ENCODE measurements at places on chromosomes 4 and X.

DNA sequence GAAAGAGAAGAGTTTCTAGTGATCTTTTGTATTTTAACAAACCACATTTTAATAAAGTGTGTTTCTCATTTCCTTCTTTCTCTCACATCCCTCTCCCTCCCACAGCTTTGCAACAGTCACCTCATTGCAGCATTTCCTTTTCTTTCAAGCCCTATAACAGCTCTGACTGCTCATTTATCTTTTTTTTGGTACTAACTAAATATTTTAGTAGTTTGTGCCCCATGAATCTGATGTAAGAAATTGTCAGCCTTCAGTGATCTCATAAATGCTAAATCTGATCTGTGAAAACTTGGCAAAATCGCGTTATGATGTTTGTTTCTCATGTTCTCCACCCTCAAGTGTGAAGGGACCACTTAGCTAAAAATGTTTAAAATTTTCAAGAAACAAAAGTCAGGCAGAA, 258.5 kb upstream of the SLIT2 start:
- H3K36me3 ChIP-seq = no peaks in the 10 kb centered on the region
- no peaks in the 10 kb centered on the region for H3K27me3 ChIP-seq
- H3K4me1 ChIP-seq = no peaks in the 10 kb centered on the region
- no peak overlapping the region for H3K27ac ChIP-seq
- H3K4me3 ChIP-seq = no peak overlapping the region

- H3K27ac ChIP-seq = no peak overlapping the region
- no peaks in the 10 kb centered on the region for H3K27me3 ChIP-seq
Observed at GRCh38 chrX:48001260-48001659, 2.5 kb downstream of the ZNF182 start.

DNA sequence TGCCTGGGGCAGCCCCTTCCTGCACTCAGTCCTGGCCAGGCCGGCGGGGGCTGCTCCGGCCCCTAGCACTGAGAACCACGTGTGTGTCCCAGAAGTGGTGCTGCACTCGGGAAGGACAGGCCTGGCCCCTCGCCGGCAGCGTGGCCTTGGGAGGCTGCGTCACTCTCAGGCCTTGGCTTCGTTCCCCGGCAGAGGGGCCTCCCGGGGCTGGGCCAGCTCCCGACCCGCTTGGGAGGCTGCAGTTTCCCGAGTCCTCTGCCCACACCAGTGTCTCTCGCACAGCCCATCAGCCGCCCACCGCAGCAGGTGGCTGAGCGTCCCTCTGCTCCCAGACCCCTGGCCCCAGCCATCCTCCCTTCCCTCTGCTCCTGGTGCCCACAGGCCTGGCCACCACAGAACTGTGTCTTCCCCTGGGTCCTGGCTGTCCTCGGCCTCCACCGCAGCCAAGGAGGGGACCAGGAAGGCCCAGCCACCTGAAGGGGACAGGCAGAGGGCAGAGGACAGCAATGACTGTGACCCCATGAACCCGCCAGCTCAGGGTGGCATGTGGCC, 10.9 kb upstream of the CPLX1 start:
- no peaks in the 10 kb centered on the region for H3K4me1 ChIP-seq
- no peak overlapping the region for H3K4me3 ChIP-seq
- no peaks in the 10 kb centered on the region for H3K36me3 ChIP-seq
- DNase-seq = no peak
- no peaks in the 10 kb centered on the region for H3K27me3 ChIP-seq

- H3K27me3 ChIP-seq = no peaks in the 10 kb centered on the region
- no peak overlapping the region for H3K4me3 ChIP-seq
- no peaks in the 10 kb centered on the region for H3K36me3 ChIP-seq
- H3K4me1 ChIP-seq = peaks cover 45% of the 10 kb centered on the region
- no peak overlapping the region for H3K27ac ChIP-seq
Observed at GRCh38 chrX:118356154-118356701, 10.3 kb downstream of the WDR44 start.

DNA sequence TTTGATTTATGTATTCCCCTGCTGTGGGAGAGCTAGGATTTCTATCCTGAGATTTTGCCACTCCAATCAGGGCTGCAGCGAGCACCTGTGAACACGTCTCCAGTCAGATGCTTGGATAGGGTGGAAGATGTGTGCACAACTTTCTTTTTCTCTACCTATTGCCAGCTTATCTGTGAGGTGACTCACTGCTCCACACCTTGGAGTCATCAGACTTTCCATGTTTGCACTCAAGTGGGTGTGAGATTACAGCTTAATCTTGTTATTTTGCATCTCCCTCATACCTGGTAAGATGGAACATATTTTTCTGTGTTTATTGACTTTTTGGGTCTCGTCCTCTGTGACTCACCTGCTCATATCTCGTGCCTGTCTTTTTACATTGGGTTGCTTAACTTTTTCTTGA, 32.2 kb downstream of the PSAPL1 start:
- H3K4me1 ChIP-seq = peaks cover 12% of the 10 kb centered on the region
- DNase-seq = no peak

- no peaks in the 10 kb centered on the region for H3K36me3 ChIP-seq
- no peaks in the 10 kb centered on the region for H3K27me3 ChIP-seq
- H3K4me1 ChIP-seq = no peaks in the 10 kb centered on the region
- no peak overlapping the region for H3K27ac ChIP-seq
- no peak overlapping the region for H3K4me3 ChIP-seq
Observed at GRCh38 chrX:103210056-103210455, 4.9 kb upstream of the BEX4 start.

DNA sequence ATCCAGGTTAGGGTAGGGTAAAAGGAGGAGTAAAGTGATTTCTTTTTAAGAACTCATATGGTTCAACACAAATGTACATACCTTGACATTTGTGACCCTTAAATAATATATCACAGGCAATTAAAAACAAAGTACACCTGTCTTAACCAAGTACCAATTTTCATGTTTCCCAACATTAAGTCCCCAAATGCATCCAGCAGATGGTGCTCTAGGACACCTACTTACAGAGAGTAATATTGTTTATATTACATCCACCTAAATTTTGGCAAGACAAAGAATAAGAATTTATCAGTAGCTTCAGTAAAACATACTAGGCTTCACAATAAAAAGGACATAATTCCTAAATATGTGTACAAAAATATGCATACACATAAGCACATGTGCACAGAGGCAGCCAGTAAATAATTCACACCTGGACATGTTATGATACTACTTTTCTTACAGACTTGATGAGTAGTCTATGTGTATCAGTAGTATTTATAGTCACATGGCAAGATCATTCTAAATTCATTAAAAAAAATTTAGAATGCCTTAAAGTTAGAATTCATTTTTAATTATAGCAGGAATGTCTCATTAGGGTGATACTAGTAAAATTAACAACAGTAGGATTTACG, 219.7 kb downstream of the DCLK2 start:
- H3K36me3 ChIP-seq = no peaks in the 10 kb centered on the region
- no peak overlapping the region for H3K27ac ChIP-seq
- no peaks in the 10 kb centered on the region for H3K27me3 ChIP-seq
- no peaks in the 10 kb centered on the region for H3K4me1 ChIP-seq
- DNase-seq = no peak
- H3K4me3 ChIP-seq = no peak overlapping the region

DNA sequence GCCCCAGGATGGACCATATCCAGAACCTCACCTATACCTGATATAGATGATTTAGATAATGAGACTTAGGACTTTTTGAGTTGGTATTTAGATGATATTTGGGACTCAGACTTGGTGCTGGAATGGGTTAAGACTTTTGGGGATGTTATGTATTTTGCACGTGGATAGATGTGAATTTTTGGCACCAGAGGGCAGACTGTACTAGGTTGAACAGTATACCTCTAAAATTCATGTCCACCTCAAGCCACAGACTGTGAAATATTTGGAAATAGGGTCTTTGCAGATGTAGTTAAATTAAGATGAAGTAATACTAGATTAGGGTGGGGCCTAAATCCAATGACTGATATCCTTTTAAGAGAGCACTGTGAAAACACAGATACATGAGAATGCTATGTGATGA, 15.6 kb downstream of the RBM41 start:
- H3K27ac ChIP-seq = no peak overlapping the region
- no peak overlapping the region for H3K4me3 ChIP-seq
- no peak for DNase-seq
- H3K36me3 ChIP-seq = no peaks in the 10 kb centered on the region

GRCh38 chrX:50920132-50920531, 9.6 kb downstream of the BMP15 start:
- no peak for DNase-seq
- no peak overlapping the region for H3K4me3 ChIP-seq
- no peaks in the 10 kb centered on the region for H3K36me3 ChIP-seq
- H3K27ac ChIP-seq = no peak overlapping the region
- H3K4me1 ChIP-seq = no peaks in the 10 kb centered on the region
- H3K27me3 ChIP-seq = no peaks in the 10 kb centered on the region

GRCh38 chr4:75477201-75477600, 37.0 kb downstream of the RCHY1 start:
- no peak overlapping the region for H3K27ac ChIP-seq
- H3K27me3 ChIP-seq = no peaks in the 10 kb centered on the region
- no peaks in the 10 kb centered on the region for H3K4me1 ChIP-seq
- no peak overlapping the region for H3K4me3 ChIP-seq
- no peak for DNase-seq
- H3K36me3 ChIP-seq = peaks cover 35% of the 10 kb centered on the region

DNA sequence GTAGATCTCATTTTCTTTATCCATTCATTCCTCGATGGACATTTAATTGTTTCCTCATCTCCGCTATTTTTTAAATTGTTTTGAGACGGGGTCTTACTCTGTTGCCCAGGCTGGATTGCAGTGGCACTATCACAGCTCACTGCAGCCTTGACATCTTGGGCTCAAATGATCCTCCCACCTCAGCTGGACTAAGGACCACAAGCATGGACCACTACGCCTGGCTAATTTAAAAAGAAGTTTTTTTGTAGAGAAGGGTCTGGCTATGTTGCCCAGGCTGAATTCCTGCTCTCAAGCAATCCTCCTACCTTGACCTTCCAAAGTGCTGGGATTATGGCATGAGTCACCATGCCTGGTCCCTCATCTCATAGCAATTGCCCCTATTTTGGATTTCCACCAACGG, 7.0 kb upstream of the TRIML1 start:
- no peak overlapping the region for H3K27ac ChIP-seq
- no peak overlapping the region for H3K4me3 ChIP-seq
- no peak for DNase-seq
- no peaks in the 10 kb centered on the region for H3K36me3 ChIP-seq
- no peaks in the 10 kb centered on the region for H3K27me3 ChIP-seq

DNA sequence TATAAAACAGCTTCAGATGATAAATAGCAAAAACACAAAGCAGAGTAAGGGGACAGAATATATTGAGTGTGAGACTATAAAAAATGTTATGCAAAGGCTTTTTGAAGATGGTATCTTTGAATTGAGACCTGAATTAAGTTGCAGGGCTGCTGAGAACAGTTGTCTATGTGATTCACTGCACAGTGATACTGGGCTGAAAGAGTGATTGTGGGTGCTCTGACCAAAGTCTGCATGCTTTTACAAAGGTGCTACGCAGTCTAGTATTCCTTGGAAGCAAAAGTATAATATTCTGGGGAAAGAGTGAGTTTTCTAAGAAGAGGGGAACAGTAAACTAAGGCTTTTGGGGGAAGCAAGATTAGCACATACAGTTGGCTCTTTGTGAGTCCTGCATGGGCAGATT, 234.0 kb downstream of the ARHGAP10 start:
- H3K4me1 ChIP-seq = peaks cover 42% of the 10 kb centered on the region
- no peak overlapping the region for H3K27ac ChIP-seq
- no peaks in the 10 kb centered on the region for H3K27me3 ChIP-seq
- no peak for DNase-seq
- H3K4me3 ChIP-seq = no peak overlapping the region

DNA sequence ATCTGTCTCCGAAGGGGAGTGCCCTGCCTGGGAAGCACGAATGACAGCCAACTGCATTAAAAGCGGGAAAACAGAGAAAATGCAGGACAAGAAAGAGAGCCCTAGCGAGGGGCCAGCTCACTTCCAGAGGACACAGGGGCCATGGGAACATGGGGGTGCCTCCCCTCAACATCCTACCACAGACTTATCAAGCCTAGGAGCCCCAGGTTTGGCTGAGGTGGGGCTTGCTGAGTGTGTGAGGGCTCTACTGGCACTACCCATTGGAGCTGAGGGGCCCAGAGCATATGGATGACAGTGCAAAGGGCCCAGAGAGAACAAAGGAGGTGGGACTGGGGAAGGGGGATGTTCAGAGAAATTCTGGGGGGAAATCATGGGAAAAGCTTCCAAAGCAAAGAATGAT, 101.8 kb downstream of the PJA1 start:
- no peaks in the 10 kb centered on the region for H3K36me3 ChIP-seq
- no peak overlapping the region for H3K27ac ChIP-seq
- H3K4me3 ChIP-seq = no peak overlapping the region
- H3K4me1 ChIP-seq = no peaks in the 10 kb centered on the region

- H3K4me1 ChIP-seq = peaks cover 38% of the 10 kb centered on the region
- no peaks in the 10 kb centered on the region for H3K36me3 ChIP-seq
- DNase-seq = no peak
- no peaks in the 10 kb centered on the region for H3K27me3 ChIP-seq
- peak overlapping the region; percentile 68 for H3K4me3 ChIP-seq
Observed at GRCh38 chrX:19343085-19343534, 617 bp upstream of the PDHA1 start.

GRCh38 chr4:184248216-184248615, 30.5 kb upstream of the ENPP6 start:
- no peaks in the 10 kb centered on the region for H3K4me1 ChIP-seq
- DNase-seq = no peak
- H3K27me3 ChIP-seq = no peaks in the 10 kb centered on the region
- no peak overlapping the region for H3K27ac ChIP-seq
- H3K36me3 ChIP-seq = no peaks in the 10 kb centered on the region

- no peaks in the 10 kb centered on the region for H3K4me1 ChIP-seq
- H3K4me3 ChIP-seq = no peak overlapping the region
- no peak overlapping the region for H3K27ac ChIP-seq
- H3K36me3 ChIP-seq = peaks cover 64% of the 10 kb centered on the region
- no peaks in the 10 kb centered on the region for H3K27me3 ChIP-seq
Observed at GRCh38 chr4:168432419-168433146, 47.7 kb downstream of the DDX60L start.

GRCh38 chr4:78242071-78242470, 184.9 kb downstream of the FRAS1 start:
- DNase-seq = no peak
- no peaks in the 10 kb centered on the region for H3K4me1 ChIP-seq
- H3K27ac ChIP-seq = no peak overlapping the region
- H3K27me3 ChIP-seq = no peaks in the 10 kb centered on the region
- H3K4me3 ChIP-seq = no peak overlapping the region

- peak overlapping the region; percentile 48 for H3K4me3 ChIP-seq
- H3K27ac ChIP-seq = no peak overlapping the region
- H3K36me3 ChIP-seq = no peaks in the 10 kb centered on the region
Observed at GRCh38 chrX:413322-414201, 26.9 kb upstream of the PPP2R3B start.

DNA sequence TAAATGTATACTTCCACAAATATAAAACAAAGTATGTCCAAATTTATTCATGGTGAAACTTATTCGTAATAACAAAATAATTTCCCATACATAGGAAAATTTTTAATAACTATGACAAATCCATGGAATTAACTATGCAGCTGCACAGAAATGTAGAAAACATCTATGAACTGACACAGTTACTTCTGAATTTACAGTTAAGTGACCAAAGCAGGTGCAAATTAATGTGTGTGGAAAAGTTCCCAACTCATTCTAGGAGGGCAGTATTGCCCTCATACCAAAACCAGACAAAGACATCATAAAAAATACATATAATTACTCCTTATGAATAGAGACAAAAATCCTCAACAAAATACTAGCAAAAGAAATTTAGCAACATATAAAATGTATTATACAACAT, 12.5 kb downstream of the LDOC1 start:
- H3K36me3 ChIP-seq = no peaks in the 10 kb centered on the region
- H3K4me3 ChIP-seq = no peak overlapping the region
- H3K27ac ChIP-seq = no peak overlapping the region
- H3K4me1 ChIP-seq = no peaks in the 10 kb centered on the region
- no peak for DNase-seq

GRCh38 chr4:190015538-190016368, 11.3 kb downstream of the FRG2 start:
- no peak for DNase-seq
- no peaks in the 10 kb centered on the region for H3K36me3 ChIP-seq
- H3K4me3 ChIP-seq = peak overlapping the region; percentile 37
- H3K27me3 ChIP-seq = peaks cover 86% of the 10 kb centered on the region
- peaks cover 8% of the 10 kb centered on the region for H3K4me1 ChIP-seq

Data from esophagus muscularis mucosa (tissue), 4 donors.